ENCODE measurements at places on chromosomes 12 and 14.

DNA sequence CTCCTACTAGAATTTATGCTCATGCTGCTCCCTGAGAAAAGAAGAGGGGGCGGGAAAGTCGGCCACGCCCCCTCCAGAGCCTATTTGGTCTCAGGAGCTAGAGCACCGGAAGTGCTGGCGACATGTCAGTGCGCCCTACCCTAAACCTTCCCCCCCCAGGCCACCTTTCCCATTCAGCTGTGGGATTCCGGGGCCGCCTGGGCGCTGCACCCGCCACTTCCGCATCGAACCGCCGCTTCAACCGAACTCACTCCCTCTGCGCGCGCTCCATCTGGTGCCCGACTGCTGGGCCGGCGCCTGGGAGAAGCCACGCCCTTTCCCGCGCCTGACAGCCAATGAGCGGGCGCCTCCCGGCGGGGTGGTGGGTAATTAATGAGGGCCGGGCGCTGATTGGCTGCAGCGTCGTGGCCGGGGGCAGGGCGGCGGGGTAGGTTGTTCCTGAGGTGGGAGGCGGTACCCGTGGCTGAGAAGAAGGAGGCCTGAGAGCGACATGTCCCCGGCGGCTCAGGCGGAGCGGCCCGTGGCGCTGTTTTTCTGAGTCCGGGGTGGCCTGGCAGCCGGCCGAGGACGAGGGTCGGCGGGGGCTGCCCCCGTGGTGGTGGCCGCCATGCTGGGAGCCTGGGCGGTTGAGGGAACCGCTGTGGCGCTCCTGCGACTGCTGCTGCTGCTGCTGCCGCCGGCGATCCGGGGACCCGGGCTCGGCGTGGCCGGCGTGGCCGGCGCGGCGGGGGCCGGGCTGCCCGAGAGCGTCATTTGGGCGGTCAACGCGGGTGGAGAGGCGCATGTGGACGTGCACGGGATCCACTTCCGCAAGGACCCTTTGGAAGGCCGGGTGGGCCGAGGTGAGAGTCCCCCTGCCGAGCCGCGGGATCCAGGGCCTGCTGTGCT, at the start of gene MLEC:
Gene MLEC (plus strand): TSS at position 460 of the 888 bp plus-strand sequence. CDS start 148 bp downstream, at position 608.
- peak; percentile 99 for DNase-seq

- no peak for DNase-seq
Measured at GRCh38 chr12:11543457-11544158, 105.9 kb upstream of the ETV6 start.

- DNase-seq, result no peak
Measured at GRCh38 chr12:24966951-24967564, 18.2 kb upstream of the BCAT1 start.

DNA sequence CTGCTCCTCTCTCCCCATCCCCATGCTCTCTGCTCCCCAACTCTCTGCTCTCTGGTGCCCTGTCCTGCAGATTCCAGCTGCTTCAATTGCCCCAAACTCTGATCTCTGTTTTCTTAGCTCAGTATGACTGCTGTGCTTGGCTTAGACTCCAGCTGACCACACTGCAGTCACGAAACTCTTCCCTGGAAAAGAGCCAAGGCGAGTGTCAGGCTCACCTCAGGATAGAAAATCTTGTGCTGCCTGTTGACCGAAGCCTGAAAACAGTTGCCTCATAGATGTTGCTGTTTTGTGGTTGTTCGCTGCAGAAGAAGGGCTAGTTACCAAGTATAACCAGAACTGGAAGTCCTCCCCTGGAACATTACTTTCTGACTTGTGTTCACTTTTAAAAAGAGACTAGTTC, 6.7 kb upstream of the STON2 start:
- peak; percentile 43 for DNase-seq

DNA sequence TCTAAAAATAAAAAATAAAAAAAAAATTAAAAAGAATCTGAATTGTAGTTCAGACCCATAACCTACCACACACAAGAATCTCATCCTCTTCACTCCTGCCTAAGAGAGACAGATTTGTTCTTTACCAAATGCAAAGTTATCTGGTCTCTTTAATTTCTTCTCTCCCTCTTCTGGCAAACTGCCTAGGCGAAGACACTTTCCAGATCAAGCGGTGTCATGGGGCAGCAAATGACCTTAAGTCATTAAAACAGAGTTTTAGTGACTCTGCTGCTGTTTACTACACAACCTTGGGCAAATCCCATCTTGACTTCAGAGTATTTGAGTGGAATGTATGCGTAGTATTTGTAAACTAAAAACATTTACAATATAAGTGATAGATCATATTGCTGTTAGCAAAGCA, 60.9 kb upstream of the NID2 start:
- peak; percentile 31 for DNase-seq

- DNase-seq, result no peak
Measured at GRCh38 chr12:76634133-76634532, 74.6 kb upstream of the OSBPL8 start.

DNA sequence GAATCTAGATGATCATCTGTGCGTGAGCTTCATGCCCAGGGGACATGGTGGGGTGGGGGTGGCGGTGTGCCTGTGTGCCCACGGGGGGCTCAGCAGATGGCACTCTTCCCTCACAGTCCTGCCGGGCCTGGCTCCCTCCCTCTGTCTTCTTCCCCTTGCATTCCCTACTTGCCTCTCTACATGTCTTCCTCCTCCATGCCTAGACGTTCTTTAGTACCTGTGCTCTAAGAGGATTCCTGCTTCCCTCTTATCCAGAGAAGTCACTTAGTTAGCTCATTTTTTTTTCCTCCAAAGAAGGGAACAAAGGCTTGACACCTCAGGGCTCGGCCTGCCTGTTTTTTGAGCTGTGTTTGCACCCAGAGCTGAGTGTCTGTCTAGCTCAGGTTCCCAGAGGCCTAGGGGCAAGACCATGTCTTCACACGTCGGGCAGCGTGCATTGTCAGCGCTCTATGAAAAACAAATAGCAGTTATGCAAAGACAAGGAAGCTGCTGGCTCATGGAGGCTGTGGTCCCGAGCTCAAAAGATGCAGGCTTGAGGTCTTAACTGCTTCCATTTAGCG, 48.8 kb downstream of the NINJ2 start:
- DNase-seq, result peak; percentile 49

DNA sequence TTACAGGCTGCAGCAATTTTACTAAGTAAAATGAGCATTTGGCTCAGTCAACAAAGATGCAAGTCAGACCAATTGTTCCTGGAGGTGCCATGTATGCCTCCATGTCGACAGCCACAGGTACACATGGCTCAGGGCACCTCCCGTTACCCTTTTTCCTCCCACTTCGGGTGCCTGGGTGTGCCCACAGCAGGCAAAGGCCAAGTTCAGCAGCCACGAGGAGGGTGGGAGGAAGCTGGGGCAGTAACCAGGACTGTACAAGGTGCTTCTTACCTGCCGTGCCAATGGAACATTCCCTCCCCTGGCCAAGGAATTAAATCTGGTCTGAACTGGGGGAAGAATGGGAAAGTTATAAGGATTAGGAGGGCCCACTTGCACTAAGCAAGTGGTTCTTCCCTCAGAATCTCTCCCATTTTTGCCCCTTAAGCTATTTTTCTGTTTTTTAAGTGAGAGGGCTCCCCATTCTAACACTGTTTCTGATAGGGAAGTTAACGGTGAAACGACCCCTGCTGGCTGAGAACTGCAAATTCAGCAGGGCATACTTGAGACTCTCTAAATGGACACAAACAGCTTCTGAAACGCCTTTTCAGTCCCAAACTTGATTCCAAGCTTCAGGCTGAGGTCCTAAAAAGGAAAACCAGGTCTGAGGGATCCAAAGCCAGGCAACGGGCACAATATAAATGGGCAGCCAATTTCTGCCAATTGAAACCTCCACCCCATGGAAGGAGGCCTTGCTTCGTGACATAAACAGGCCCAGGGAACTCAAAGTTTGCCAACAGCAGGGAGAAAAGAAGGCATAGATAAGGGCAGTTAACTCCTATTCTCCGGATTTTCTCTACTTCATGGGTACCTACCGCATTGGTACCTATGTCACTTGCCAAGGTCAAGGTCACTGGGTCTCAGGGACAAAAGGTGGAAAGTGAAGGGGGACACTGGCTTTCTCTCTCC, 24.8 kb downstream of the CLECL1 start:
- peak; percentile 72 for DNase-seq

- no peak for DNase-seq
Measured at GRCh38 chr14:58439476-58439875, 12.0 kb downstream of the KIAA0586 start.

DNA sequence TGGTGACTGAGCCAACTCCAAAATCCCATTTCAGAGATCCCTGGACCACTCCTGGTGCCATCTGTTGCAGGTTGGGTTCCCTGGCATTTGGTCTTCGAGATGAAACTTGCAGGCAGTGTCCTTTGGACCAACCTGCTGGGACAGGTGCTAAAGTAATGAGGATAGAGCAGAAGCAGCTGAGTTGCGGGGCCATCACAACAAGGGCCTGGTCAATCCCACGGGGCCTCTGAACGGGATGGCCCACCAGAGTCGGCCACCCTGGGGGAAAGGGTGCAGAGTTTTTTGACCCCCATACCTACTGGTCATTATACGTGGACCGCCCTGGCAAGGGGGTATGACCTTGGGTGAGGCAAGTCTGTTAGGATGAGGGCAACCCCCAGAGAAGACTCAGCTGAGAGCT, 39.3 kb downstream of the DLK1 start:
- no peak for DNase-seq

- peak; percentile 30 for DNase-seq
Measured at GRCh38 chr12:74365178-74365964, 172.3 kb upstream of the ATXN7L3B start.

- DNase-seq, result no peak
Measured at GRCh38 chr12:75981247-75982168, 50.1 kb downstream of the PHLDA1 start.

GRCh38 chr14:56810147-56810719, at the start of gene OTX2:
TSS of gene OTX2 (minus strand) at chr14:56810479. CDS start at chr14:56805456, 5,023 bp downstream.
- no peak for DNase-seq

DNA sequence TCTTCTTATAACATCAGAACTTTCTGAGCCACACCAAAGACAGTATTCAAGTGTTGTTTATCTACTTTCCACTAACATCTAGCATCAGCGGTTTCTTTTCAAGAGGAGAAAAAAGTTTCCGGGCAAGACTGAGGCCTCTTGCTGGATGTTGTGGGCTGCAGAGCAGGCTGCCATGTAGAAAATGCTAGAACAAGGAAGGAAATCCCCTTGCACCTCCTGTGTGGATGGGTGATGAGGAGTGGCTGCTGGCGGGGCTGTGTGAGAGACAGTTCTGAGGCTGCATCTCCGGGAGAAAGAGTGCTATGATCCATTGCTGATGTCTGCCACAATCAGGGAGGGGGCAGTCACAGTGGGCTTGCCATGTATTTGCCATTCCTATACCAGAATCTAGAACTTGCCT, 37.8 kb upstream of the PPP1CC start:
- DNase-seq, result peak; percentile 32

- no peak for DNase-seq
Measured at GRCh38 chr14:88727057-88727456, 65.7 kb downstream of the EML5 start.

GRCh38 chr14:30191639-30192279, 264.1 kb upstream of the PRKD1 start:
- no peak for DNase-seq

GRCh38 chr14:99389174-99389826, 91.4 kb downstream of the SETD3 start:
- peak; percentile 75 for DNase-seq

DNA sequence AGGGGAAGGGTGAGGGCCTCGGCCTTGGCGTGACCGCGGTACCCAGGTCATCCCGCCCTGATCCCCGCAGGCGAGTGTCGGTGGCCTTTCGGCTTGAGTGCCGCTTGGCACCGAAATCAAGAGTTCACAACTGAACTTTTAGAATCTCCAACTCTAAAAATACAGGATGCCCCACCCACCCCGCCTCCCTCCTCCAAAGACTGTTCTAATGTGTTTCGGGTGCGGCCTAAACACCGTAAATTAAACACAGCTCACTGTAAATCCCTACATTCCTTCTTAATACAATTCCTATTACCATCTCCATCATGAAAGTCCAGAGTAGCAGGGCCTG, 11.4 kb downstream of the SCNN1A start:
- DNase-seq, result no peak

DNA sequence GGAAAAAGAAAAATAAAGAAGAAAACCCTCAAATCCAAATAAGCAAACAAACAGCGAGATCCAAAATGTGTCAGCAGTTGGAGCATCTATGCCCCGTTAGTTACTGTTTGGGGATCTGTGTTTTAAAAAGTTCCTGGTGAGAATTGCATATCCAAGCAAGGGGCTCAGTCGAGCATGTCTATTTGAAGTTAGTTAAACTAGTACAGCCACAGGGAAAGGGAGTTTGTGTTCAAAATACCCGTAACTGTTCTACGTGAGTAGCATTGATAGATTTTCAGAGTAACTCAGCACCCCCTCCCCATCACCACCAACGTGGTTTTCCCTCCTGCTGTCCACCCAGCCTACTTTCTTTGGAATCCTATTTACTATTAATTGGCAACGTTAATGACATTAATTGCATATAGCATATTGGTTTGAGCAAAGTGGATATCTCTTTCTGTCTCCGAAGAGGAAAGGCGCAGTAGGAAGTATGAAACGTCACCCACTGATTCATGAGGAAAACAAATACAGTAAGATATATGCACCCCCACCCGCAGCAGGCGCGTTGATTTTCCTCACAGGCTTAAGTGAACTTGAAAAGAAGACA, 1.5 kb downstream of the NPAS3 start:
- peak; percentile 48 for DNase-seq

- no peak for DNase-seq
Measured at GRCh38 chr14:88026890-88027289, 22.0 kb downstream of the GPR65 start.

- peak; percentile 71 for DNase-seq
Measured at GRCh38 chr14:77141214-77142004, at the start of gene ZDHHC22. TSS of gene ZDHHC22 (minus strand) at chr14:77141791. CDS start at chr14:77139738, 2,053 bp downstream.

GRCh38 chr14:99971087-99971940, 93.9 kb upstream of the EVL start:
- DNase-seq, result peak; percentile 86

- DNase-seq, result no peak
Measured at GRCh38 chr12:4483885-4484823, 38.5 kb upstream of the FGF6 start.

DNA sequence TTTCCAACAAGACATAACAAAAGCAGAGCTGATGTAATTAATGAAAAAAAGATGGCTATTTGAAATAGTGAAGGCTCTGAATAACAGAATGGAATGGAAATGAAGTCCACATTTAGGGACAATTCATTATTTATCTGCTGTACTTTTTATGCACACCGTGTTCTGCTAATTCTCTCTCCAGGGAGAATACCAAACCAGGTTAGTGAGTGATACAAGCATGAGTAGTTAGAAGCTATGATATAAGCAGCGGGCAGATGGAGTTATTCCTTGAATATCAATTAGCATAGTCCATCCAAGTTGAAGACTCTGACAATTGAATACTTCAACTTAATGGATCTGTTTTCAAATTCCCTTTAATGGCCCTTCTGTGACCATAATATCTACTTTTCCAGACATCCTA, 162.1 kb upstream of the TMTC2 start:
- DNase-seq, result no peak

DNA sequence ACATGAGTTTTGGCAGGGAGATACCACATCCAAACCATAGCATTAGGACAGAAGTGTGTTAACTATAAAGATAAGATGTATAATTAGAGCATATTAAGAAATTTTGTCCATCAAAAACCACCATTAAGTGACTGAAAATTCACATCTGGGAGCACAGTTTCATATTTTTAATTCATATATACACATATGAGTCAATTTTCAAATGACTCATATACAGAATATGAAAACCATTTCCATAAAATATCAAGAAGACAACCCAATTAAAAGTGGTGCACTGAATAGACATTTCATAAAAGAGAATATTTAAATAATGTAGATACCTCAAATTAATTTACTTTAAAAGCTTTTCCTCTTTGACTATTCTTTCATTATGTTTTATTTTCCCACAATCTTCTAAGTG, 25.3 kb downstream of the MUCL1 start:
- DNase-seq, result no peak

Data from stomach (tissue), 19 donors.